ENCODE measurements at places on chromosomes 6 and 20.

DNA sequence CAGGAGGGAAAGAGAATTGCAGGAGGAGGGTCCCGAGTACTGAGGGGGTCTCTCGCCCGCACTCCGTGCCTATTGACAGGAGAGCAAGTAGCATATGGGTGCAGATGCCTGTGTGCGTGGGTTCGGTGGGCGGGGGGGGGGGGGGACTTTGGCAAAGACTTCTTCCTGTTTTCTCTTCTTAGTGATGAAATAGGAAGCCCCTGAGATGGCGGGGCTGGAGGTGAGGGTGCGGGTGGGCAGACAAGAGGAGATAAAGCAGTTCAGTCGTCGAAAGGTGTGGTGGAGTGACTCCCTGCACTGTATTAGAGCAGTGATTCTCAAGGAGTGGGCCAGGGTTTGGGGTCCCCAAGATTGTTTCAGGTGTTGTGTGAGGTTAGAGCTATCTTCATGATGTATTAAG, 3.7 kb downstream of the NAA20 start:
- DNase-seq = no peak

GRCh38 chr6:143097224-143097795, 36.6 kb downstream of the AIG1 start:
- no peak for DNase-seq

DNA sequence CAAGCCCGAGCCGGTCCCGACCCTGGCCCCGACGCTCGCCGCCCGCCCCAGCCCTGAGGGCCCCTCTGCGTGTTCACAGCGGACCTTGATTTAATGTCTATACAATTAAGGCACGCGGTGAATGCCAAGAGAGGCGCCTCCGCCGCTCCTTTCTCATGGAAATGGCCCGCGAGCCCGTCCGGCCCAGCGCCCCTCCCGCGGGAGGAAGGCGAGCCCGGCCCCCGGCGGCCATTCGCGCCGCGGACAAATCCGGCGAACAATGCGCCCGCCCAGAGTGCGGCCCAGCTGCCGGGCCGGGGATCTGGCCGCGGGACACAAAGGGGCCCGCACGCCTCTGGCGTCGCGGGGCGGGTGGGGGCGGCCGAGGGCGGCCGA, 37.5 kb downstream of the YTHDF1 start:
- no peak for DNase-seq

- DNase-seq = no peak
Measured at GRCh38 chr6:44920952-44921491, 407.1 kb upstream of the RUNX2 start.

- DNase-seq = no peak
Measured at GRCh38 chr20:16314320-16314719, 258.9 kb downstream of the KIF16B start.

Data from stimulated activated CD8-positive, alpha-beta memory T cell treated with anti-CD3 and anti-CD28 coated beads, Interleukin-7, amount 100 ng/mL, for 24 hours (primary cell).